ENCODE measurements at places on chromosomes 5 and 9.

DNA sequence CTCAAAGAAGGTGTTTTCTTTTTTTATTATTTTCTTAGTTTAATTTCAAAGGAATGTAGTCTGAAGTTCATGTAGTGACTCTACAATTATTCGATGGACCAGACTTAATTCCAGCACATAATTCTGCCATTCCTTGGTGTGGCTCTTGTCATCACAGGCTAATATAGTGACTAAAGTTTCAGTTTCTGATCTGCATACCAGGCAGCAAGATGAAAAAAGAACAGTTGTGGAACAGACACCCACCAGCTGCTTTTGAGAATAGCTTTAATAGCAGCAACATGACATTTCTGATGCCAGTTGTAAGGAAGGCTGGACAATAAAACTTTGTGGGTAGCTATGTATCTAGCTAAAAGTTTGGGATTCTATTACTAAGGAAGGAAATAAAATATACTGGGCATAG lies 676.3 kb upstream of the GRAMD2B start:
- no peak for DNase-seq

DNA sequence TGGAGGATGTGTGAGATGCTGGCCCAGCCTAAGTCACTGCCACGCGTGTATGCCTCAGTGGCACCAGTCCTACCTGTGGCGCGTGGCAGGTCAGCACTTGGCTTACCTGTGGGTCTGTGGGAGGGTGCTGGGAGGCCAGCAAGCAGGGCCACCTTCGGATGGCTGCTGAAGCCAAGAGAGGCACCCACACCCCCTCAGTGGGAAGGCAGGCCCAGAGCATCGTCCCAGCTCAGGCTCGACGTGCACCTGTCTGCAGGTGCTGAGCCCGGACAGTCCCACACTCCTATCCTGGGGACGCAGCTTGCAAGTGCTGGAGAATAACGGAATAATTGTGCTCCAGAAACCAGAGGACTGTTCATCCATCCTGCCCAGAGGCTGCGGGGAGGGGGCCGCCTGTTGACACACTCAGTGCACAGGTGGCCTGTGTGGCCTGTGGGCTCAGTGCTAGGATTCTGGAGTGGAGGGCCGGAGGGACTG lies 24.0 kb downstream of the NKD2 start:
- DNase-seq: no peak

DNA sequence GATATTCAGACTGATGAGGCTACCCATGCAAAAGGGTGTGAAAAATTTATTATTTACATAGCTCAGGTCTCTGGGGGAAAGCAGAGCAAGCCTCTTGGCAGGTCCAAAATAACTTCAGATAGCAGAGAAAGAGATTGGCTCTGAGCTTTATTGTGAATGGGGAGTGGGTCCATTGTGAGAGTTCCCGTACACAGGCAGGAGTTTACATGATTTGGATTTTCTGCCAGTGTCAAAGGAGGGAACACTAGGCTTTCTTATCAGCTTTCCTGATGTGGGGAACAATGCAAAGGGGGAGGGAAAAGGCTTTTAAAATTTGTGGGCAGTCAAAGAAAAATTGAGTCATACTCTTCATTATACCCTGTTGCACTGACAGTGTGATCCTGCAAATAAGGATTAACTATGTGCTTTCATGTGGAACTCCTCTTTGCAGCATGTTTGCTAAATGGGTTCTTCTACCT lies 615.0 kb upstream of the RIOK2 start:
- no peak for DNase-seq

DNA sequence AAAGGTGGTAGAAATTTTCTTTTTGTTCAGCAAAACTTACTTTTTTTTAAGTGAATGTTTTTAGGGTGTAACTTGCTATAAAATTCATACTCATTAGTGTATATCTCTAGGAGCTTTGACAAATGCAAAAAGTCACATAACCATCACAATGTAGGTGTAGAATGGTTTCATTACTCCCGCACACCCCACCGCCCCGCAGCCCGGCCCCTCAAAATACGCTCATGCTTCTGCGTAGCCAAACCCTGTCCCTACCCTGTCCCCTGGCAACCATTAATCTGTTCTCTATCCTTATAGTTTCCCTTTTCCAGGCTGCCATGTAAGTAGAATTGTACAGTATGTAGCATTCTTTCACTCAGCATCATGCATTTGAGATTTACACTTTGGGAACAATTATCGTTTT lies 9.2 kb upstream of the PRLR start:
- DNase-seq: no peak

GRCh38 chr5:175021841-175022625 lies 297.7 kb downstream of the MSX2 start:
- DNase-seq: no peak

DNA sequence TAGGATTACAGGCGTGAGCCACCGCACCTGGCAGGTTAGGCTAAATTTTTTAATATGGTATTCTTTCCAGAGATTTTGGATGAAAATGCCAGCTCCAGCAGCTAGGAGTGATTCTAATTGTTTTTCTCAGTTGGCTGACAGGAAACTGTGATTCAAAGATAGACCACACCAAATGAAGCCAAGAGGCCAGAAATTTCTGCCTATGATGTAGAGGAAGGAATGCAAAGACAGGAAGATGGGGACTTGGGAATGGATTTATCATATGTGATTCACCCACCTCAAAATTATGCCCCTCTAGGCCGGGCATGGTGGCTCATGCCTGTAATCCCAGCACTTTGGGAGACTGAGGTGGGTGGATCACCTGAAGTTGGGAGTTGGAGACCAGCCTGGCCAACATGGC lies 53.3 kb downstream of the UGCG start:
- DNase-seq: no peak

- DNase-seq: no peak
Measured at GRCh38 chr9:137580209-137580953, 1.7 kb upstream of the DPH7 start.

DNA sequence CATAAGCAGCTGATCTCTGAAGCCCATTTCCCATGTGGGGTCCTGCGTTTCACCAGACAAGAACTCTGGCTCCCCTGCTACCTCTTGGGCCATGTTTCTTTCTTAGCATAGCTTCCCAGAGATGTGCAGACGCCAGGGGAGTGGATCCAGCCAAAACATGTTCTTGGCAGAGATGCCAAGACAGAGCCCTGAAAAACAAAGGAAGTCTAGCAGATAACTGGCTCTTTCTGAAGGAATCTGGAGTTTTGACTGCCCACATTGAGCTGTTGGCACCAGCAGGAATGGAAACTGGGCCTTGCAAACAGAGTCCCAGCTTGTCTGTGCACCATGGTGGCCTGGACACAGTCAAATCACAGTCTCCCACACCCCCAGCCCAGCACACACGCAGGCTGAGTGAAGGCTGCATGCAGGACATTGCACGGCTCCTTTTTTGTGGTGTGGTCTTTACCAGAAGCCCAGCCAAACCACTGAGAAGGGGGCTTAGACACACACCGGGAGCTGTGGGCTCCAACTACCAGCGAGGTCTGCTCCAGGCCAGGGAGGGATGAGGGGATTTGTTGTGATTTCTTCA lies 114.7 kb downstream of the SNX18 start:
- DNase-seq: no peak

GRCh38 chr9:133777871-133778270 lies 39.7 kb upstream of the SARDH start:
- DNase-seq: no peak

- DNase-seq: no peak
Measured at GRCh38 chr9:89755821-89756220, 151.0 kb downstream of the GADD45G start.

GRCh38 chr5:83197326-83197967 lies 120.1 kb downstream of the XRCC4 start:
- no peak for DNase-seq

DNA sequence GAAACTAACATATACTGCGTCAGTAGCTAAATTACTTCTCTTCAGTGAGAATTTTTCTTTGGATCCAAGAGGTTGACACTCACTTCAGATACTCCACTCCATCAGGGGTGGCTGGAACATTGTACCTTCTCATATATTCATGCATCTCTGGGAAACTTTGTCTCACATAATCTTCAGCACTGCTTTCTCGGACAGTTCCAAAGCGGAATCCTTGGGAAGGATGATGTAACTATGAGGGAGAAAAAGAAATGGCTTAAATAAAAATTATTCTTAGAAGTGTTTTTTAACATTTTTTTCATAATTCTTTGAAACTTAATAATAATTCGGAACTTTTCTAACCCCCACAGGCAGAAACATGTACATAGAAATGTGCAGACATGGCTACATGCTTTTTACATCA lies 33.4 kb upstream of the PPP3R2 start:
- DNase-seq: no peak

DNA sequence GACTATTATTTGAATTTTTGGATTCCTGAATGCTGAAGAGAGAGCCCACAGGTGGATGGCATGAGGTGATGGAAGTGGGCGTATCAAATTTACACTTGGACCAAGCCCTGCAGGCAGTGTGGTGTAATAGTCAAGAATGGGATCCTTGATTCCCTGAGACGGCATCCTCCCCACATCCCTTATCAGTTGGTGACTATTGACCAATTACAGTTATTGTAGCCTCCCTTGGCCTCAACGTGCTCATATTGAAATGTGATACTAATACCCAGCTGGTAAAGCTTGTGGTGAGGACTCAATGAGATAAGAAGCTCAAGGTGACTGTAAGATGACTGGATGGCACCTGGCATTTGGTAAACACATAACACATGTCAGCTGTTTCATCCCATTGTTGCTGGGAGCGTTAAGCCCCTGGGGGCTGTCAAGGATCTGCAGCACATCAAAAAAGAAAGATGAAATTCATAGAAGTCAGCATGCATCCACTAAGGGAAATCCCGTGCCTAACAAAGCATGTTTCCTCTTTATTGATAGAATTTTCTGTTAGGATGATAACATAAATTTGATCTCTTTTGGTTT lies 65.6 kb upstream of the IRX2 start:
- DNase-seq: no peak

DNA sequence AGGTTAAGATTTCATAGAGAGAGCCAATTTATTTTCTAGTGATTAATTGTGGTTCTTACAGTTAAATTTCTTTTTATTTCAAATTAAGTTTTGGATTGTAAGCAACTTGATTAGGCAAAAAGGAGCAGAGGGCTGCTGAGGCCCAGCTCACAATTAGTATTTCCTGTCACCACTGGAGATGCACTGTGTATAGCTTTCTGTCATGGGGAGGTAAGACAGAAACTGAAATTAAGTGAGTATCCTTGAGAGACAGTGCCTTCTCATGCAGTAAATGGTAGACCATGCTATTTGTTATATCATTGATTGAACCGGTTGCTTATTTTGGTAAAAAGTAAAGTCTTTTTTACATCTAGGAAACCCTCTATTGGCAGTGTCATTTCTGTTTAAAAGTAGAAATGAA lies 190.7 kb downstream of the CCDC171 start:
- no peak for DNase-seq

- DNase-seq: no peak
Measured at GRCh38 chr9:134365791-134366222, 39.6 kb downstream of the RXRA start.

GRCh38 chr5:15803280-15803679 lies 303.3 kb downstream of the FBXL7 start:
- DNase-seq: no peak

DNA sequence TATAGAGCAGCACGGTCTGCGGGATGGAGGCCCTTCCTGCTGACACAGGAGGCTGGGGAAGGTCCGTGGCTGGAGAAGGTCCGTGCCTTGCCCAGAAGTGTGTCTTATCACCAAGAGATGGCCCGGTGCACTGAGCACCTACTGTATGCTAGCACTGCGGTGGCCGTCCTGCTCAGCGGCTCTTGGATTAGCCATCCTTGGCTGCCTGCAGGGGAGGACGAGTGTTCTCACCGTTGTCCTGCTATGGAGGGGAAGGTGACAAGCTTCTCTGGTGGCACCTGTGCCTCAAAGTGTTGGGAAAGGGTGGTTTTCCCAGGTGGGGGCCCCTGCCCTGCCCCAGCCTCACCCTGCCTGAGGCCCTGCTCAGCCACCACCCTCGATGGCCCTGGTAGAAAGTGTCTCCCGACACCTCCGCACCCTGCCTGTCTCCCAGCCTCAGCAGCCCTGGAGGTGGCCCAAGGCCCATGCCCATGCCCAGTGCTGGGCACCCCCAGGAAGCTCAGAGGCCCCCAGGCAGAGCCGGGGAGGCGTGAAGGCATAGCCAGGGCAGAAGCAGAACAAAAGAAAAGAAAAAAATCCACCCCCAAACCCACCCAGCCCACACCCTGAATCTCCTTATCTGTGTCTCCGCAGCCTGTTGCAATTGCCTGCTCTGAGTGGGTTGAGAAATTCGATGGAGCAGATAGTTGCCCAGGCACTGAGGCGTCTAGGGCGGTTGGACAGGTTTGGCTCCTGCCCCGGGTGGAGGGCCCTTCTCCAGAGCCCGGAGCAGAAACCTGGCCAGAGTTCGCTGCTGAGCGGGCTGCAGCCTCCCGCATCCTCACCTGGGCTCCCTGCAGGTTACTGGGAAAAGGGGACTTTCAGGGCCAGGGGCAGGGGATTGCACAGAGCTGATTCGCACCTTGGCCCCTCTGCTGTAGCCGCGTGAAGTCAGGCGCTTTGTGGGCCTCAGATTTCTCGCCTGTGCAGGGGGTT lies 30.5 kb downstream of the RXRA start:
- no peak for DNase-seq

GRCh38 chr5:3356016-3356415 lies 239.6 kb upstream of the IRX1 start:
- DNase-seq: no peak

DNA sequence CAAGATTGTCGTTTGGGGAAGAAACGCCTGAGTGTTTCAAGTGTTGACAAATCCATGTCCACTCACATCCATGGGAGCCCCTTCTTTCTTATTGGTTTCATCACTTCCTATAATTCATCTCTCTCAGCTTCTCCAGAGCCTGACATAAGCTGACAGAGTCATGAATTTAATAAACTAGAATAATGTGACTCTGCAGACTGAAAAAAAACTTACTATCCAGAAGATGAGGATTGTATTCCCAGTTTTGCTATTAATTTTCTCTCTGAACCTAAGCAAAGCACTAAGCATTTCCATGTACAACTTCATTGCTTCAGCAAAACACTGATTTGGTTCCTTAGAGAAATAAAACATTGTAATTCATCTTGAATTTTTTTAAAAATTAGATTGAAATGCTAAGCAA lies 691.8 kb downstream of the MTRR start:
- DNase-seq: no peak

DNA sequence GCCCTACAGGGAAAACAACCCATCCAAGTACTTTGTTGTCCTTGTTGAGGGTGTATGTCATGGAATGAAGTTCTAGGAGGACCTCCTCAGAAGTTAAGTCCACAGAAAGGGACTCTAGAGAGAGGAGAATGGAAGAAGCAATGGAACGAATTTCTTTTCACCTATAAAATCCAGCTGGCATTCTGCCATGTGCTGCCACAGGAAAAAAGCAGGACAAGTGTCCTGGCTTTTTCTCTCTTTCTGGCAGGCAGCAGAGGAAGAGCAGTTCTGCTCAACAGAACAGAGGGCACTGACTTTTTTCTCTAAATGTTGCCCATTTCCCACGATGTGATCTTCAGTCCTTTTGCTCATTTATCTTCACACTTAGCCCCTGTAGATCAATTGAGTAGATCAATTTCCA lies 240.8 kb downstream of the MCTP1 start:
- DNase-seq: no peak

GRCh38 chr9:131734165-131734610 lies 5.7 kb downstream of the RAPGEF1 start:
- DNase-seq: no peak

GRCh38 chr5:171773106-171773505 lies 12.5 kb upstream of the SMIM23 start:
- DNase-seq: no peak
